ENCODE measurements at places on chromosomes 1 and 21. TPM values are rescaled to one million over a fixed set of nuclear protein-coding genes. Genes with fewer than 3 reads are reported as not detected.

Gene HORMAD1
- polyA plus RNA-seq = not detected

Gene CFHR3
- polyA plus RNA-seq = not detected

Gene CCNL2
- polyA plus RNA-seq = 181 TPM

Gene BGLAP
- polyA plus RNA-seq = 0.12 TPM

Gene KRTAP11-1
- polyA plus RNA-seq = not detected

Gene PTPN7
- not detected for polyA plus RNA-seq

Gene LORICRIN
- polyA plus RNA-seq = not detected

Gene LCE3D
- not detected for polyA plus RNA-seq

Gene CSF3R
- polyA plus RNA-seq = not detected

Gene PKP1
- 0.04 TPM for polyA plus RNA-seq

Gene SYNC
- polyA plus RNA-seq = 65.1 TPM

Gene ZNF648
- polyA plus RNA-seq = not detected

Gene FCRL6
- polyA plus RNA-seq = not detected

Gene SPATA21
- polyA plus RNA-seq = not detected

Gene TMEM61
- polyA plus RNA-seq = not detected

Gene NUP210L
- polyA plus RNA-seq = not detected

Gene GBP7
- polyA plus RNA-seq = not detected

Gene CNR2
- polyA plus RNA-seq = not detected

Gene CFHR1
- polyA plus RNA-seq = 0.07 TPM

Gene GNG12
- polyA plus RNA-seq = 140 TPM

Gene MEX3A
- polyA plus RNA-seq = 14.6 TPM

Gene CASQ2
- polyA plus RNA-seq = not detected

Gene TEKT2
- 0.12 TPM for polyA plus RNA-seq

Gene OLIG2
- not detected for polyA plus RNA-seq

Gene DMRTA2
- polyA plus RNA-seq = not detected

Gene ANGPTL7
- polyA plus RNA-seq = not detected

Gene SAMD13
- 0.99 TPM for polyA plus RNA-seq

Gene OR2L3
- polyA plus RNA-seq = not detected

Gene MAGI3
- 4.8 TPM for polyA plus RNA-seq

Gene OR2T29
- polyA plus RNA-seq = not detected

Gene SPATA1
- 0.81 TPM for polyA plus RNA-seq

Gene RHD
- not detected for polyA plus RNA-seq

Gene PTPRU
- polyA plus RNA-seq = 7.8 TPM

Gene COL11A1
- 8.3 TPM for polyA plus RNA-seq

Gene TNFSF4
- 29.3 TPM for polyA plus RNA-seq

Gene NDUFS5
- 852 TPM for polyA plus RNA-seq

Gene NEK7
- polyA plus RNA-seq = 108 TPM

Gene PCAT6
- polyA plus RNA-seq = 4.0 TPM

Gene UTS2
- polyA plus RNA-seq = 0.06 TPM

Gene ESRRG
- 0.22 TPM for polyA plus RNA-seq

Gene SPRR4
- polyA plus RNA-seq = not detected

Gene ZNF683
- not detected for polyA plus RNA-seq

Gene ST6GALNAC3
- polyA plus RNA-seq = 2.1 TPM

Gene CYP4A11
- not detected for polyA plus RNA-seq

Gene MYBPH
- polyA plus RNA-seq = 0.09 TPM

Gene MYOG
- polyA plus RNA-seq = not detected

Gene FCMR
- polyA plus RNA-seq = 1.1 TPM

Gene IRF6
- polyA plus RNA-seq = 1.0 TPM

Gene PADI2
- polyA plus RNA-seq = not detected

Gene RNF186
- polyA plus RNA-seq = not detected

Gene UAP1
- 85.7 TPM for polyA plus RNA-seq

Gene HPCA
- polyA plus RNA-seq = 0.06 TPM

Gene HP1BP3
- 141 TPM for polyA plus RNA-seq

Gene CFAP74
- not detected for polyA plus RNA-seq

Gene HSF2BP
- polyA plus RNA-seq = 1.0 TPM

Gene OR10J1
- polyA plus RNA-seq = not detected

Gene GDAP2
- polyA plus RNA-seq = 25.4 TPM

All from AG04450 (cell line).